ENCODE measurements at places on chromosomes 7 and 10. TPM values are rescaled to one million over a fixed set of nuclear protein-coding genes. Genes with fewer than 3 reads are reported as not detected.

DNA sequence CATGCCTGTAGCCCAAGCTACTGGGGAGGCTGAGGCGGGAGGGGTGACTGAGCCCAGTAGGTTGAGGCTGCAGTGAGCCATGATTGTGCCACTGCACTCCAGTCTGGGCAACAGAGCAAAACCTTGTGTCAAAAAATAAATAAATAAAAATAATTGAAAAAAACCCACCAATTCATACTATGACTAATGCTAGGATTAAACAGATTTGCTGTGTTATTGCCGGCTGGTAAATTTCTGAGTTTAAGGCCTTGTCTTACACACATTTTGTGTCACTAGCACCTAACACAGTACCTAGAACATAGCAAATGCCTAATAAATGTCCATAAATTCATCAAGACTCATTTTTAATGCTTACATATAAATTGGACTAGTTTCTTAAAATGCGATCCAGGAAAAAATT, 8.7 kb downstream of the ESYT2 start:
- DNase-seq, result peak; percentile 77

GRCh38 chr7:98922392-98923187, 44.3 kb downstream of the TRRAP start:
- DNase-seq, result no peak

- no peak for DNase-seq
These were observed 229.5 kb downstream of the ARHGAP21 start for GRCh38 chr10:24494236-24494635.

- no peak for DNase-seq
These were observed 224.0 kb upstream of the GRB10 start for GRCh38 chr7:51006483-51007235.

DNA sequence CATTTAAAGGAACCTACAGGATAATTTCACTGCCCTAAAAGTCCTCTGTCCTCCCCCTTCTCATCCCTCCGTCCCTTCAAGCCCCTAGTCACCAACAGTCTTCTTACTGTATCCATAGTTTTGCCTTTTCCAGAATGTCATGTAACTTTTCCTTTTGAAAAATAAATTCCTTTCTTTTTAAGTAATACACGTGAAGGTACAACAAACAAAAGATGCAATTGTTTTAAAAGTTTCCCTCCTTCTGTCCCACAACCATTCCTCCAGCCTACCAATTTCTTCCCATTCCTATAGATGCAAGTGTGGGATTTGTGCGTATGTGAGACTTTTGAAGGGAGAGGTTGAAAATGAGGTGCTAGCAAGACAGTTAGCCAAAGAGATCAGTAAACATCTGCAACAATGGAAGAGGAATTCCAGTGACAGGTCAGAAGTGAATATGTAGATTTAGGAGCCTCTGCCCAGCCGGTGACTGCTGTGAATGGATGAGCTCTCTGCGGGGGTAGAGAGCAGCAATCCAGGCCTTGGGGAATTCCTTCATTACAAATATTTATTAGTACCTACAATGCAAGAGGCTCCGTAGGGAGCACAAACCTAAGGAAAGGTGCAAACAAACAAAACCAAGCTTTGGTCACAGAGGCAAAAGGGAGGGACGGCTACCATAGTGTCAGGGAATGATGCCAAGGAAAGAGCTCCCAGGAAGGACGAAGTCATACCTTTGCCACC, 243.6 kb downstream of the SKIDA1 start:
- no peak for DNase-seq

NEUROG3 gene
- not detected for total RNA-seq

GRCh38 chr10:77613476-77614130, 24.0 kb downstream of the KCNMA1 start:
- DNase-seq, result no peak

- no peak for DNase-seq
These were observed 941.2 kb downstream of the XPNPEP1 start for GRCh38 chr10:108982159-108982558.

DNA sequence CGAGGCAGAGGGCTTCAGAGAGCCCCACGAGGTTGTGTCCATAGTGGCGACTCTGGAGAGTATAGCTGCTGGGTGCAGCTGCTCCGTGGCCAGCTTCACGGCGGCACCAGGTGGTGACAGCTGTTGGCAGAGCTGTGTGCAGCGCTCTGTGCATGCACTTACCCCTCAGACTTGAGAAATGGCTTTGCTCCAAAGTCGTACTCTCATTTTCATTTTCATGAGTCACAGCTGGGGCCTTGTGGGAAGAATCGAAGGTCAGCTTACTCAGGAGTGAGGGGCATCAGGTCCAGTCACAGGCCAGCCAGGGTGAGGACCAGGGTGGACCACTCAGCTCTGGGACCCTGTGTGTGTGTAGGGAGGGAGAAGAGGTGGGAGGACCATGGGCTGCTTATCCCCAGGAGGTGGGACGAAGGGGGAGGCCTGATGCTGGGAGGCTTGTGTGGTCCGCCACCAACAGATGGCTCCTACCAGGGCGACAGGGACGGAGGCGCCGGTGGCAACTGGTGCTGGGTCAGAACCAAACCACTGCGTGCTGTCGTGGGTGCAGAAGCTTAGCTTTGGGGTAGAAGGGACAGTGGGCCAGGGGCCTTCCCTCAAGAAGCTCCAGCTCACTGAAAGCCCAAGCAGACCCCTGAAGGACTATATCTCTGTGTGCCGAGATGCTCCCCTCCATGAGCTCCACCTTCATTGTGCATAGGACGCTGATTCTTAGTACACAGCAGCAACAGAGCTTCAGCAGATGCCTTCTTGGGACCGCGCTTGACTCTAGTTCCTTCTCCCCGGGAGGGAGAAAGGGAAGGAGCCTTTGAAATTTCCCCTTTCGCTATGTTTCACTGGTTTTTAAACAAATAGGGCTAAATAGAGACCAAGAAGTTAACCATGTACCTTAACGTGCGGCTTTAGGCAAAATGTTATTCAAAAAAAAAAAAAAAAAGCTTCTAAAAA, 225.0 kb downstream of the CELF2 start:
- peak; percentile 96 for DNase-seq

DNA sequence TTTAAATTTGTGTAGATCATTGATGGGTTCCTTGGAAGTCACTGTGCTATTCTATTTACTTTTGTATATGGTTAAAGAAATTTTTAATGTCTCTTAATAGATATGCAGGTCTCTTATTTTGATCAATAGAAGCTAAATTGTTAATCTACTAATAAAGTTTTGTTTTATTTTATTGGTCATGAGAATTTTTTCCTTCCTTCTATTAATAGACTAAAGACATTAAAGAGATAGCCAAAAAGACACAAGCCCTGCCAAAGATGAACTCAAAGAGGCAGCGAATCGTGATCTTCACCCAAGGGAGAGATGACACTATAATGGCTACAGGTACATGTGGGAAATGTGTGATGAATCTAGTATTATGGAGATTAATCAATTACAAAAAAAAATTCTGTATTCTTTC, 226.2 kb upstream of the KAT6B start:
- no peak for DNase-seq

- DNase-seq, result peak; percentile 9
These were observed 408.7 kb downstream of the REEP3 start for GRCh38 chr10:63929831-63930467.

GRCh38 chr10:128465697-128466096, 339.5 kb upstream of the MKI67 start:
- DNase-seq, result no peak

CYP2C9 gene
- not detected for total RNA-seq

DNA sequence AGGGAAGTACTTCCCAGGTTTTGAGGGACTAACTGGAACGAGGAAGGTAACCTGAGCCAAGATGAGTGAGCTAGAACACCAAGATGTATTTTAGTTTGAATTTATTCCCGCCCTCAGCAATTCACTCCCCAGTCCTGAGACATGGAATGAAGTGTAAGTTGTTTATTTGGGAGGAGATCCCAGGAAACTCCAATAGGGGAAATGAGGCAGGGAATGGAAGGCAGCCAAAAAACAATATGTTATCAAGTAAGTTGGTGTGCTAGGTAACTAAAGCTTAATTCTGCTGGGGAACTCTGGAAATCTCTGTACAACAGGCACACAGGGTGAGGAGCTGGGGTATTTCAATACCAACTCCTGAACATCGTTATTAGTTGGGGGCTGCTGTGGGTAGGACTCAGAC, 189.7 kb upstream of the HDAC9 start:
- DNase-seq, result no peak

TET1 gene
- 2.9 TPM for total RNA-seq

- peak; percentile 71 for DNase-seq
These were observed 29.1 kb downstream of the ACTA2 start for GRCh38 chr10:88923520-88923919.

PDE1C gene
- total RNA-seq, result 0.06 TPM

- no peak for DNase-seq
These were observed 217.9 kb downstream of the ARHGAP21 start for GRCh38 chr10:24505759-24506158.

- no peak for DNase-seq
These were observed 255.4 kb downstream of the ARHGAP21 start for GRCh38 chr10:24468281-24468751.

DNA sequence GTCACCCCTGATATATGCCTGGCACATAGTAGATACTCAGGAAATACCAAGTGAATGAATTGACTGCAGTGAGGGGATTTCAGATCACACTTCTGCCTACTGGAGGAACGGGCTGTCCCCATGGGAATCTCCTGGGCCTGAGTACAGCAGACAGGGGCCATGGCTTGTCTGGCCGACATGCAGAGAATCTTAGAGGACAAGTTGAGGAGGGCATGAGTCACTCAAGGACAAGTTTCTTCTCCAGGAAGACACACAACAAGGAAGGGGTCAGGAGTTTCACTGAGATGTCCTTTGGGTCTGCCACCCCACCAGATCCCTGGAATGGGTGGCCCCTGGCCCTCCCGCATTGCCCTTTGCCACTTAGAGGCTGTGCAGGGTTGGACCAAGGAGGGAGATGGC, 20.7 kb downstream of the PLPP4 start:
- DNase-seq, result no peak

DNA sequence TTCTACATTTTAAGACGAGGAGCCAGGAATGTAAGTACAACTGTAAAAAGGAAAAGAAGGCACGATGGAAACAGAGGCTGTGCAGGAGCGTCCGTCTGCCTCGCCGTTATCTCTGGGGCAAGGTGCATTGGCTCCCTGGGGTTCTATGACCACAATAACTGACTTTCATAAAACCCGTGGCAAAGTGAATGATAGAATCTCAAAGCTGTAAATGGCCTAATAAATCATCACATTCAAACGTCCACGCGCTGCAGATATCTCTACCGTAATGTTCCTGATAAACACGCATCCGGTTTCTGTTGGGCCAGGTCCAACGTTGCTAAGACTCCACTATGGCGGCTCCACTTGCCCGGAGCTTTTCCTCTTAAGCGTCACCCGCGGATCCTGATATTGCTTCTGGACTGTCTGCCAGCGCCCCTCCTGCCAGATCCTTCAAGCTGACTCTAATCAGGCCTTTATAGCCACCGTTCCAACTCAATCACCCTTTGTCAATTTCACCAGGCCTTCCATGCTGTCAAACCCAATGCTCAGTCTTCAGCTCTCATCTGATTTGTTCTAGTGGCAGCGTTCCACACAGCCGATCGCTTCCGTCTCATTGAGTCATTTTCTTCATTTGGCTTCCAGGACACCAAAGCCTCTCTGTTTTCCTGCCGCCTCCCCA, 265.6 kb upstream of the FOXK1 start:
- DNase-seq, result peak; percentile 17

PRKCQ gene
- total RNA-seq, result not detected

ITGA8 gene
- not detected for total RNA-seq

SEM1 gene
- total RNA-seq, result 39.0 TPM

IFIT2 gene
- 9.0 TPM for total RNA-seq

- peak; percentile 60 for DNase-seq
These were observed 72.8 kb upstream of the MPP7 start for GRCh38 chr10:28375399-28376354.

TRIL gene
- 0.32 TPM for total RNA-seq

- no peak for DNase-seq
These were observed 667.3 kb upstream of the SORCS1 start for GRCh38 chr10:107831772-107832171.

- DNase-seq, result no peak
These were observed 23.2 kb downstream of the MYL10 start for GRCh38 chr7:101605611-101606497.

SPDYE8 gene
- total RNA-seq, result not detected

GRCh38 chr10:131514454-131514853, 202.9 kb upstream of the TCERG1L start:
- DNase-seq, result no peak

SEMA4G gene
- total RNA-seq, result 0.64 TPM

- DNase-seq, result no peak
These were observed 77.4 kb downstream of the PRKAG2 start for GRCh38 chr7:151799506-151799905.

- no peak for DNase-seq
These were observed 184.8 kb upstream of the PDE1C start for GRCh38 chr7:32255036-32255435.

DNA sequence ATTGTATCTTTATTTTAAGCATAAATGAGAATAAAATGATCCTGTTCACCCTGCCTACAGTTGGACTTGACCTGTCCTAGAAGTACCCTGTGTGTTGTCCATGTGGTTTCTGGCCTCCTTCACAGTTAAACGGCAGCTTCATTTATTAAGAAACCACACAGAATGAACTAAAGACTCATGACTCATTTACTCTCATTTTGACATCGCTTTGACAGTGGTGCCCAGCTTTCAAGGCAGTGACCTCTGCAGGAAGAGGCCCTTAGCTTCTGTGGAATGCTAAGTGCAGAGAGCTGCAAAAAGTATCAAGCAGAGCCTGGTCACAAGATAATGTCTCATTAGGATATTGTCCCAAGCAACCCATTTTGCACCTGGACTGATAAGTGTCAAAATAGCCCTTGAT, 93.4 kb downstream of the AVL9 start:
- DNase-seq, result peak; percentile 96

DNA sequence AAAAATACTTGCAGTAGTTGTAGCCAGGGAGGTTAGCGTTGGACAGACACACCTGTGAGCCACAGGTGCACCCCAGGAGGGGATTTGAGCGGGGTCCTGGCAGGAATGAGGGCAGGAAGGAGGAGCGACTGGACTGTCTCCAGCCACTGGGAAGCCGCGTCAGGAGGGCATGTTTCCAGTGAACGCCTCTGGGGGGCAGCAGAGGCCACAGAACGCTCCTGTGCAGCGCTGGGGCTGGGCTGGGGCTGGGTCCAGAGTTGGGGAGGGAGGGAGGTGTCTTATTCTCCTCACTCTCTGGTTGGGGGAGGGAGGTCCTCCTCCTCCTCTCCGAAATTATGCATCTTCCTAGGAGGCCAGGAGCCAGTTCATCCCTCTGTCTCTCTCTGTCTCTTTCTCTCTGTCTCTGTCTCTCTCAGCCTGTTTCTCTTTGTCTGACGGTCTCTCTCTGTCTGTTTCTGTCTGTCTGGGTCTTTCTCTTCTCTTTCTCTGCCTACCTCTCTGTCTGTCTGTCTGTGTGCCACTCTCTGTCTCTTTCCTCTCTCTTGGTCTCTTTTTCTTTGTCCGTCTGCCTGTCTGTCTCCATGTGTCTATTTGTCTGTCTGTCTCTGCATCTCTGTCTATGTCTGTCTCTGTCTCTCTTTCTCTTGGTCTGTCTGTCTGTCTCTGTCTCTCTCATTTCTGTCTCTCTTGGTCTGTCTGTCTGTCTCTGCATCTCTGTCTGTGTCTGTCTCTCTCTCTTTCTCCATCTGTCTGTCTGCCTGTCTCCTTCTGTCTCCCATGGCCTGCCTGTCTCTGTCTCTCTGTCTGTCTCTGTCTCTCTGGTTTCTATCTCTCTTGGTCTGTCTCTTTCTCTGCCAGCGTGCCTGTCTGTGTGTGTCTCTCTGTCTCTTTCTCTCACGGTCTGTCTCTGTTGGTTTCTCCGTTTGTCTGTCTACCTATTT, 9.9 kb upstream of the PSMG3 start:
- peak; percentile 54 for DNase-seq

WAPL gene
- 36.6 TPM for total RNA-seq

All from LHCN-M2 (cell line).